ENCODE measurements at places on chromosomes 1 and 21.

DNA sequence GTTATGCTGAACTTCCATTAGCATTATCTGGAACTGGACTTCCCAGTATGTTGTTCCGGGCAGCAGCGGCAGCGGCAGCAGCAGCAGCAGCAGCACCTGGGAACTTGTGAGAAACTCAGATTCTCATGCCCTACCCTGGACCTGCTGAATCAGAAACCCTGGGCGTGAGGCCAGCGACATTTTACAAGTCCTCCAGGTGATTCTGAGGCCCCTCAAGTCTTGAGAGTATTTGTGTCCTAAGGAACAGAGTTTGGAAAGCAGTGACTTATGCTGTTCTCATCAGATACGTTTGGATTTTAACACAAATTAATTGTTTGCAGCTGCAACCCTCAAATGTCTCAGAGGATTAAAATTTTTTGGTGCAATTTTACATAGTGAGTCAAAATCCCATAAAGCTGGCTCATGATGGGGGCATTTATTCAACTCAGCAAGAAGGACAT lies 157.2 kb upstream of the KAZN start:
- peak; percentile 92 for DNase-seq

DNA sequence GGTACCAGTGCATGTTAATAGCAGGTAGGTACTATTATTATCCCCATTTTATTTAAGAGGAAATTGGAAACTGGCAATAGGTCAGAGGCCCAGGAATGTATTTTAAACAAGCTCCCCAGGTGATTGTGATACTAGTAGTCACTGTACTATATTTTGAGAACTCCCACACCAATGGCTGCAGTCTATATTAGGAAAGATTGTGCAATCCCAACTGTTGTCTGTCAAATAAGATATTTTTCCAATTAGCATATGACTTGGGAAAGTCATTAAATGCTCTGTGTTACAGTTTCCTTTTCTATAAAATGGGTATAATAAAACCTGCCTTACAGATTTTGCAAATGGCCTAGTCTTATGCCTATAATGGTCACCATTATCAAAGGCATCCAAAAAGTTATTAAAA lies 94.2 kb upstream of the DMRTA2 start:
- DNase-seq = no peak

- DNase-seq = no peak
These were observed 21.1 kb downstream of the PIK3C2B start for GRCh38 chr1:204473400-204473965.

DNA sequence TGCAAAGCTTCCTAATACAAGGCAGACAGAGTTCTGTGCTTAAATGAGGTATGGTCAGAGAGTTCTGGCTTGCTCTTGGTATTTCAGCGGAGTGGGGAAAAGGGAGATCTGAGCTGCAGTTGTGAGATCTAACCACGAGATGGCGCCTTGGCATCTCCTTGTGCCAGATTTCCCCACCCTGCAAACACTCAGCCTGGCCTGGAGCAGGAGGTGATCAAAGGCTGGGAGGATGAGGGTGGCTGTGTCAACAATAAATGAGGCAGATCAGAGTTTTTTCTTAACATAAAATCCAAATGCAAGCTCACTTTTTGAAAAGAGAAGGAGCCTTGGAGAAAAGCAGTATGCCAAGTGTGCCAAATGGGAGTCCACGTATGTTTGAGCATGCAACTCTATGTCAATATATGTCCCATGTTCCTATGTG lies 4.1 kb upstream of the TFAP2E start:
- peak; percentile 97 for DNase-seq

DNA sequence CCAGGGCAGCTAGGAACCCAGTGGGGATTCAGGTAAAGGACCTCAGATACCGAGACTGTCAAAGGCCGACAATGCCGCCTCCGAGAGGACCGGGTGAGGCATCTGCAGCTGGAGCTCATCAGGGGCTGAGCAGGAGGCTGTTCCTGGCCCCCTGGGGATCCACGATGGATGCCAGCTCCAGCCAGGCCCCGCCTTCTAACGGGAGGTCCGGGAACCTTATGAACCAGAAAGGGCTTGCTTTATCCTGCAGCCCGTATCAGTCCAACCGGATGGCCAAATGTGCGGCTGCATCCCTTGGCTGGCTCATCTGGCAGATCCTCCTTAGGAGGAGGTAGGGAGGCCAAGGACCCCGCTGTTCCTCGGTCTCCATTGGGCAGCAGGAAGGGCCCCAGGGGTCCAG lies 32.0 kb downstream of the SLC45A1 start:
- DNase-seq = peak; percentile 88

GRCh38 chr1:40610156-40610555 lies 55.3 kb downstream of the RIMS3 start:
- no peak for DNase-seq
